ENCODE measurements at places on chromosomes 16 and 17.
A peak's percentile ranks its signal among the peaks of the same experiment; 100 is the strongest.

GRCh38 chr17:35245196-35245486 lies 2.3 kb downstream of the SLFN5 start:
- DNase-seq = no peak

DNA sequence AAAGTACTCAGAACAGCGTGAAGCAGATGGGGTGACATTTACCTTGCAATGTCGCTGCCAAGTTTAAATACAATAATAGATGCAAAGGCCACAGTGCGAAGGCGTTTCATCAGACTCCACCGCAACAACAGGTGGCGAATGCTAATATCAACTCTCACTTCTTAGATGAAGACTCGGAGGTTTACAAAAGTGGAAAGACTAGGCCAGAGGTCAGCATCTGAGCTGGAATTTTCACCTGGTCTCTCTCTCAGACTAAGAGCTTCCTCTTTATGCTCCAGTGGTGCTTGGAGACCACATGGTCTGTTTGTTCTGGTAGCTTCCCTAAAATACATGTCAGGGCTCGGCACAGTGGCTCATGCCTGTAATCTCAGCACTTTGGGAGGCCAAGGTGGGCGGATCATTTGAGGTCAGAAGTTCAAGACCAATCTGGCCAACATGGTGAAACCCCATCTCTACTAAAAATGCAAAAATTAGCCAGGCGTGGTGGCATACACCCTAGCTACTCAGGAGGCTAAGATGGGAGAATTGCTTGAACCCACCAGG lies 169.1 kb downstream of the XYLT1 start:
- no peak for DNase-seq

DNA sequence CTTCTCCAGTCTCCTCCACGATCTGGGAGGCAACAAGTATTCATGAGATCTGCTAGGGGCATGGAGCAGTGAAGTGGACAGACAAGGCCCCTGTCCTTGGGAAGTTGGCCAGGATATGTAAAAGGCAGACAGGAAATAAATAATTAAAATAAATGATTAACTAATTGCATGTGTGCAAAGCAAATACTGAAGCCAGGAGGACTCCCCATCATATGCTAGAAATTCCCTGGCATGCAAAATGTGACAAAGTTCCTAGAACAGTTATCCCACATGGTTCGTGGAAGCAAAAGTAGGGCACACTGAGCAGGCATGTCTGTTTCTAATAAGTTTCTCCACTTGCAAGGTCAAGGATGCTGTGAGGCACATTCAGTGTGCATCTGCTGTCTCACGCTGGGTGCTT lies 86.8 kb downstream of the CDYL2 start:
- no peak for DNase-seq

GRCh38 chr17:77196251-77196650 lies 55.5 kb downstream of the SEC14L1 start:
- no peak for DNase-seq

DNA sequence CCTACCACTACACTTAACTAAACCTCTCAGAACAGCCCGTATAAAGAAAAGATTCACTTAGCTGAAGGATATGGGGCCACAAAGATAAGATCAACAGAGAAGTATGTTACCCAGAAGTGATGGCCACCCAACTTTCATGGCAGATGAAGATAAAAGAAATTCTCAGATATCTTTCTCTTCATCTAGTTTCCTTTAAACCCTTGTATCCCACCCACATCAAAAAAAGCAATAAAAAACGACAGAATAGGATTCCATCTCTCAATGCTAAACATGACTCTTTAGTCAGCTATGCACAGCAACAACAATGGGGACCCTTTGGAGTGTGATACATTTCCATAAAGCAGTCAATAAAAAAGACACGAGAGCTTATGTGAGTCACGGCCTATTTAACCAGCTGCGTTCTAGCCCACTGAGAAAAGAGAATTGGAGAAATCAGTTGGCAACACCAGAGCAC lies 86.6 kb downstream of the SNX11 start:
- no peak for DNase-seq

DNA sequence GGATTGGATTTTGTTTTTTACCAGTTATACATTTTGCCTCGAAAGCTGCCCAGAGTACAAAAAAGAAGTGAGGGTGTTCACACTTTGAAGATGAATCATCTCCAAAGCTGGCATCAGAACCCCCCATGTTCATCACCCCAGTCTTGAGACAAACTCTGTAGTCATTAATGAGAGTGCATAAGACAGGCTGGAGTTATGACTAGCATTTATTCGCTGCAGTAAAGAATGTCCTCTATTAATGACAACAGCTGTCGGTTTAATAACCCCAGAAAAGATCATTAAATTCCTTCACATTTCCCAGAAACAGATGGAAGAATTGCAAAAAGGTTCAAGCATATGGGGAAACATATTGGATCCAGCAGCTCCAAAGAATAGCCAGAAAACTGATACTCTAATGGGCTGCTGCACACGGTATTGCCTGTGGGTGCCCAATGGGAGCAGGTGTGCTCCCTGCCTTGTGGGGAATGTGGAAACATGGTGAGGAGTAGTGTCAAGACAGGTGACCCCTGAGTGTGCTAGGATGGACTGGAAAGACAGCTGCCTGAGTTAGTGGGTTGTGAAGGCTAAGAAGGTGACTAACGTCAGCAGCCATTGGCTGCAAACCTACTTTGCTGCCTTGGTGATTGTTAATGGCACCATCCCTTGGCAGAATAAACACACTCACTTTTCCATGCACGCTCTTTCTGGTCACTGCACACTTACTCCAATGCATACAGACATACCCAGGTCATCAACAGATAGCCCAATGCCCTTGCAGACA lies 81.9 kb downstream of the AIPL1 start:
- DNase-seq = no peak

DNA sequence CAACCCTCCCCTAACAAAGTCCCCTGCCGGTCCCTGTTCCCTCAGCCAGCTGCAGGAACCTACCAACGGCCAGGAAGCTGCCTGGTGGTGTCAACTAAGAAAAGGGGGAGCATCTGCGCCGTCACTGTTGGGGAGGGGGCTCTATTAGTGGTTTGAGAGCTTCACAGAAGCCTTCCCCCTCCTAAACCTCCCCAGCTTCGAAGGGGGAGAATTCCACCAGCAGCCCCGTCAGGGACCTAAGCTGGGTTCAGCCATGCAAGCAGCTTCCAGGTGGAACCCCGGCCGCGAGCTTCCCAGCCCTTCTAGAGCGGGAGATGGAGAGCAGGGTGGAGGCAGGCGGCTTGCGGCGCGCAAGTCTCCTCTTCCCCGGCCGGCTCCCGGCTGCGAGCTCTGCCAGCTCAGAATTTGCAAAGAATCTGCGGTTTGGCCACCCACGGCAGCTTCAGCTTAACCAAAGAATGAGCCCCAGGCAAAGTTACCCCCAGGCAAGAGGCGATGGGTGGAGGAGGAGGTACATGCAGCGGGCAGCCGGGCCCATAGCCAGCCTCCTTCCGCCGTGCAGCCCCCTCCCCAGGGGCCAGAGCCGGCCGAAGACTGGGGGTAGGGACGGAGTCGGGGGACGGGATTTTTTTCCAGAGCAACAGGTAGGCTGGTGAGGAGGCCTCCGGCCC lies 33.7 kb downstream of the DDX19A start:
- peak; percentile 49 for DNase-seq

DNA sequence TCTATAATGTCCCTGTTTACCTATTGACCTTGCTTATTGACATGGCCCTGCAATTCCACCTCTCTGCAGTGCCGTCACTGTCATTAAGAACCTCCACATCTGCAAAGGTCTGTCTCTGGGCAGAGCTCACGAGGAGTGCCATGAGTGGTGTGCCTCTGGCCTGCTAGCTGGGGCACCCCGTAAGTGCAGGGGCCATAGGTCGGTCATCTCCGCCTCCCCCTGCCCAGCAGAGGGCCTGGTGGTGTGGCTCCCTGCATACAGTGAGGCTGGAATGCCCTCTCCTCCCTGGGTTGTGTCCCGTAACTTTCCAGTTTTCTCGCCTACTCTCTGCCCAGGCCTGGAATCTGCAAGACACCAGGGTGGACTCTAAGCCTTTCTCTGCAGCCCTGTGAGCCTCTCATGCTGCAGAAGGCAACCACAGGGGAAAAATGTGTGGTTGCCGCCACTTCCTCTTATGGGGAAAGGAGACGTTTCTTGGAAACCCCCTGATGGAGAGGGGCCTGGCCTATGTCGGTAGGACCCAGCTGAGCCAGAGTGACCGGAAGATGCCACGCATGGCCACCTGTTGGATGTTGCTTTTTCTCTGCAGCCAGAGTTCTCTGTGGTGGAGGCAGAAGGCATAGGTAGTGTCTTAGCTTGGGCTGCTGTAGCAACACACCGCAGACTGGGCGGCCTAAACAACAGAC lies 2.7 kb upstream of the SNX20 start:
- DNase-seq = no peak

GRCh38 chr16:85936816-85937215 lies 37.9 kb downstream of the IRF8 start:
- no peak for DNase-seq

- no peak for DNase-seq
These were observed 132.6 kb upstream of the CACNG5 start for GRCh38 chr17:66702106-66702936.

DNA sequence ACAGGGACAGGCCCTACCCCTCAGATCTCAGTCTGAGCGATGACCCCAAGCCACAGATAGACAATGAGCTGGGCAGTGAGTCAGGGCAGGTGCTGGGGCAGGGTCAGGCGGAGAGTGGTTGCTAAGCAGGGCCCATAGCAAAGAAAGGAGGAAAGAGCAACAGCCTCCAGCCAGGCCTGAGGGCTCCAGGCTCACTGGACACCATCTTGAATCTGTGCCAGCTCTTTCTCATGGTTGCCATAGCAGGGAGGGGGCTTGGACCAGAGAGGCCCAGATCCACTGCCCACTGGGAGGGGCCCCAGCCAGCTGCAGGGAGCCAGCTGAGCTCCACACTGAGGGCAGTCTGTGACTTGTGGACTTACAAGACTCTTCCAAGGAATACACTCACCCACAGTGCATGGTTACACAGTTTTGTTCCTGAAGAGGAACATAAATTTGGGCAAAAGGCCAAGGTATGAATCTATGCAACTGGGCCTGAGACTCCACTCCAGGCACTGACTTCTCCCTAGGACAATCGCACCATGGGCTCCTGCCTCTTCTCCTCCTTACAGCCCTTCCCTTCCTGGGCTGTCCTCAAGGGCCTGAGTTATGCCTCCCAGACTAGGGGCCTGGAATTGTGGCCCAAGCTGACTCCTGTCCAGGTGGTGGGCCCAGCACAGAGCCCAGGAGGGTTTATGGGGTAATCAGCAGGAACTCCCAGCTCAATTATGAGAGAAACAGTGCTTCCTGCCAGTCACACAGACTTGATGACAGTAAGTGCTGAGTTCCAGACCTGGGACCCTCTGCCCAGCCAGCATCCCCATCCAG lies 59.9 kb downstream of the BEAN1 start:
- no peak for DNase-seq

GRCh38 chr16:1691956-1692355 lies 13.9 kb downstream of the JPT2 start:
- no peak for DNase-seq
